ENCODE measurements at places on chromosomes 16 and 17.

DNA sequence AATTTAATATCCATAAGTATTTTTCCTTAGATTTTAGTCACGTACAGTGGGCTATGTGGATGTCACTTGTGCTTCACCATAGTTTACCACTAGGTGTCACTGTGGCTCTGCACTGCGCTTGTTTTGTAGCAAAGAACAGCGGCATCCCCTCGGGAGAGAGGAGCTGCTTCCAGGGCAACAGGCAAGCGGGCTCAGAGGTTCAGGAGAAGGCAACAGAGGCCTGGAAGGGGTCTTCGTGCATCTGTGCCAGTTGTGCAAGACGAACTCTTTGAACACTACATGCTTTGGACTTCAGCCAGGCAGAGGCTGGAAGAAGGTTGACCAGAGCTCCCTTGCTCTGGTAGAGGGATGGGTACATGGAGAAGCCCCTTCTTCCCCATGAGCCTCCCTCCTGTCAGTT, 20.6 kb downstream of the CYB561 start:
- DNase-seq: peak; percentile 68

- DNase-seq: no peak
Measured at GRCh38 chr16:57257455-57258070, 12.5 kb downstream of the ARL2BP start.

GRCh38 chr17:82305727-82306300, 11.6 kb downstream of the CD7 start:
- DNase-seq: no peak

DNA sequence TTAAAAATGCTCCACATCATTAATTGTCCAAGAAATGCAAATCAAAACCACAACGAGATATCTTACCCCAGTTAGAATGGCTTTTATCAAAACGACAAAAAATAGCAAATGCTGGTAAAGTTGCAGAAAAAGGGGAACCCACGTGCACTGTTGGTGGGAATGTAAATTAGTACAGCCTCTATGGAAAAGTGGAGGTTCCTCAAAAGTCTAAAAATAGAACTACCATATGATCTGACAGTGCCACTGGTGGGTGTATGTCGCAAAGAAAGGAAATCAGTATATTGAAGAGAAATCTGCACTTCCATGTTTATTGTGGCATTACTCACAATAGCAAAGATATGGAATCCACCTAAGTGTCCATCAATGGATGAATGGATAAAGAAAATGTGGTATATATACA, 38.2 kb upstream of the ZFHX3 start:
- no peak for DNase-seq

GRCh38 chr16:67244387-67245185, 2.7 kb downstream of the FHOD1 start:
- DNase-seq: no peak

DNA sequence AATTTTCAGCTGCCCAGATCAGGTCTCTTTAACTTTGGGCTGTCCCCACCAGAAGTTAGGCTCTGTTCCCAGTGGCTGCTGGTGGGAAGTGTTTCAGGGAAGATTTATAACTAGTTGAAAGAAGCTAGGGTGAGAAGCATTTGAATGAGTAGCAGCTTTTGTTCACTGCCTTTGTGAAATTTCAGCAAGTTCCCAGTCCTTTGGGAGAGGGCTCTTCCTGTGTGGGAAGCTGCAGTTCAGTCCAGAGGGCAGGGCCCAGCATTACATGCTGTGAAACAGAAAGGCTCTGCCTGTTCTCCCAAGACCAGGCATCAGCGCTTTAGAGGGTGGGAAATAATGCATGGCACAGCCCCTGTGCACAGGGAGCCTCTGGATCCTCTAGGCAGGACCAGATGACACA, 17.8 kb downstream of the PROCA1 start:
- no peak for DNase-seq

- DNase-seq: no peak
Measured at GRCh38 chr17:62666801-62667591, 39.5 kb downstream of the MRC2 start.

DNA sequence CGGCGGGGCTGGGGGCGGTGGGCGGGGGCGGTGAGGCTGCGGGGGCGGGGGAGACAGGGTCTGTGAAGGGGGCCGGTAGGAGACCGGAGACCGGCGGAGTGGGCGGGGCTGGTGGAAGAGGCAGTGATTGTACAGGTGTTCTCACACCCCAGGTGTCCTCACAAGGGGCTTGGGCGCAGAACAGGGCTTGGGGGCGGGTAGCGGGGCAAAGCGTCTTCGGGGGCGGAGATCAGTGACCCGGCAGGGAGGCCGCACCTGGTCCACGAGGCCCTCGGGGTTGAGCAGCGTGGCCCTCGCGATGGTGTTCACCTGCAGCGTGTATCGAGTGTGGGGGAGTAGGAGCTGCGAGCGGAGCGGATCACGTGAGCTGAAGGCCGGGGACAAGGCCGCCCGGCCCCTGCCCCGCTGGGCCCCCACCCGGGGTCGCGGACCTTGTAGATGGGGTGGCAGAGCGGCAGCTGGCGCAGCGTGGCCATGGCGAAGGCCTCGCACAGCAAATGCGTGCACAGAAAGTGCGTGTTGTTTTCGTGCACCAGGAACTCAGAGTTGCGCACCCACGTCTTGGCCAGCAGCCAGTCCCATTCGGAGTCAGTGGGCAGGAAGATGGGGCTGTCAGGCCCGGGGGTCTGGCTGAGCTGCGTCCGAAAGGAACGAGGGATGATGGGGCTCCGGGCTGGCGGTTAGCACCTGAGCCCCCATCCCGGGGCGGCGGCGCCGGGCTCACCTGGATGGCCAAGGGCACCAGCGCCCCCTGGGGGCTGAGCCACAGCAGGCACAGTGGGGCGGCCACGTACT, 8.5 kb downstream of the ALOXE3 start:
- DNase-seq: no peak

- no peak for DNase-seq
Measured at GRCh38 chr16:12184419-12184917, 207.9 kb downstream of the SNX29 start.

DNA sequence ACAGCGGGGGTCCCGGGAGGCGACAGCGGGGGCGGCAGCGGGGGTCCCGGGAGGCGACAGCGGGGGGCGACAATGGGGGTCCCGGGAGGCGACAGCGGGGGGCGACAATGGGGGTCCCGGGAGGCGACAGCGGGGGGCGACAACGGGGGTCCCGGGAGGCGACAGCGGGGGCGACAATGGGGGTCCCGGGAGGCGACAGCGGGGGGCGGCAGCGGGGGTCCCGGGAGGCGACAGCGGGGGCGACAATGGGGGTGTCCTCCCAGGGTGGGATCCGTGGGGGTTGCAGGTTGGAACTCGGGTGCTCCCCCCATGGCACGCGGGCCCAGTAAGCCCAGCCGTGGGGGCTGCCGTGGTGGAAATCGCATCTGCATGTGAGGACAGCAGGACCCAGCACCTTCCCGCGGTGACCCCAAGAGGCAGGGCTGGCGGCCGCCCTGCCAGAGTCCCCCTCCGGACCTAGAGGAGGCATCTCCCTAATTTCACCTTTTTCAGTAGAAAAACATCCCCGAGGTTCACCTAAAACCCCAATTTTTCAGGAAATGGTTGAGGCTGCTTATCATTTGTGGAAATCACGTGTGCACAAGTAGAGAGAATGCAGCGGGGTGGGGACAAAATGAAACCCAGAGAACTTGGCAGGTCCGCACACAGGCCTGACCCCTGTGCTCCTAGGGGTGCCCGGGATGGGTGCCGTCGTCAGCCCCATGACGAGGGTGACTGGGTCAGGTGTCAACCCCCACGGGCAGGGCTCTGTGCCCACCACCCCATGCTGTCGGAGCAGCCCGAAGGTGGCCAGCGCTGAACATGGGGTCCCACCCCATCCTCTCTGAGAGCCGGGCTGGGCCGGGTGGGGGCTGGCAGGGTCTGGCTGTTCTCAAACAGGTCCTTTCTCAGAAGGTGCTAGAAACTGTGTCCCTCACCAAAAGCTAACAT, 10.5 kb upstream of the METRNL start:
- DNase-seq: no peak

GRCh38 chr16:912322-912683, 58.5 kb downstream of the LMF1 start:
- no peak for DNase-seq

GRCh38 chr17:6713130-6713917, at the start of gene SLC13A5:
Gene SLC13A5, minus strand, starts transcription at chr17:6713369. Its CDS starts 36 bp downstream, at chr17:6713333.
- no peak for DNase-seq

DNA sequence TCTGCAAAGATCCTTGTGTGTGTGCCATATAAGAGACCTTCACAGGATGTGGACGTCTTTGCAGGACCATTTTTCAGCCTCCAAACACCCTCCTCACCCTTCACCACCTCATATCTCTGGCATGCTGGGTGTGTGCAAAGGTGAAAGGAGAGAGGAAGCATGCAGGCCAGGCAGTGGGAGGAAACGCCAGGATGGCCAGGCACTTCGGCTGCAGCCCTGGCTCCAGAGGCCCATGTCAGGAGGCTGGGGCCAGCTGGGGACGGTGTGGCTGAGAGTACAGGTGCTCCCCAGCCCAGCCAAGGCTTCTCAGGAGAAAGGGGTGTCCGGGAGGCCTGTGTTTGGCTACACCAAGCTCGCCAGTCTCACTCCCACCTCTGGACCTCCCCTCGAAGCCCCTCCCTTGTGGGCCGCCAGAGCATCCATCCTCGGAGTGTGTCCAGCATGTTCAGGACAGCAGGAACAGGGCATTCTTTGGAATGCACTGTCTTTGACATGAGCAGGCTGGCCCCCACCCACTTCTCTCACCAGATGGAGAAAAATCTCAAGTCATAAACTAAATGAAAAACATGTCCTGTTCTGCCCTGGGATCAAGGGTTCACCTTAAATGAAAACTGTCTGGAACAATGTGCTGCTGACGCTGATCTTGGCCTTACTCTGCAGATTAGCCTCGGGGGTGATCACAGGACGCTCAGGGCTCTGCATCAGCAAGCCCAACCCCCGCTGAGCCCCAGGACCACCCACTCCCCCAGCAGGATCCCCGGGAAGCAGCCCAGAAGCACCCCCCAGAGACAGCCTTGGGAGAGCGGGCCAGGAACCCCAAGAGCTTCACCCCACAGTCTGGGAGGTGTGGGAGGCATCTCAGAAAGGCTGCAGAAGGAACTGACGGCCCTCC, 15.9 kb downstream of the PEMT start:
- no peak for DNase-seq

DNA sequence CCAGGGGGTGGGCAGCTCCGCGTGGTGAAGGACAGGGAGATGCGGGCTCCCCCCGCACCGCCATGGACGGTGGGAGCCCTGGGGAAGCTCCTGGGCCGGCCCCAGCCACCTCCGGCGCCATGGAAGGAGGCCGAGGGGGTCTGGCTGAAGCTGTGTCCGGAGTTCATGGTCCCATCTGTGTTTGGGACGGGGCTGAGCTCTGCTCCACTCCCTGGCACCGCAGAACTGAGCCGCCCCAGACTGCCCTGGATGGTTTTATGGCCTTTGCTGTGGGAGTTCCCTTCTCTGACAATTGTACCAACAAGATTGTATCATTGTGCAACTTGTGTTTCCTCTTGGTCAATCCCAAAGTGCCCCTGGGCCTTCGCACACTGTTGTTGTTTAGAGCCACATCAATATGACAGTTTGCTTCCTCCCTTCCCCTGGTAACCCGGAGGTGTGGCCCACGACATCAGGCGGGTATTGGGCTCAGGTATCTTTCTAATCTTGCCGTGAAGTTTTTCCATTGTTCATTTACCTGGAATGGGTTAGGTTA, 942 bp downstream of the KRT23 start:
- DNase-seq: no peak

GRCh38 chr17:79739148-79740062, 8.7 kb downstream of the ENPP7 start:
- DNase-seq: no peak

DNA sequence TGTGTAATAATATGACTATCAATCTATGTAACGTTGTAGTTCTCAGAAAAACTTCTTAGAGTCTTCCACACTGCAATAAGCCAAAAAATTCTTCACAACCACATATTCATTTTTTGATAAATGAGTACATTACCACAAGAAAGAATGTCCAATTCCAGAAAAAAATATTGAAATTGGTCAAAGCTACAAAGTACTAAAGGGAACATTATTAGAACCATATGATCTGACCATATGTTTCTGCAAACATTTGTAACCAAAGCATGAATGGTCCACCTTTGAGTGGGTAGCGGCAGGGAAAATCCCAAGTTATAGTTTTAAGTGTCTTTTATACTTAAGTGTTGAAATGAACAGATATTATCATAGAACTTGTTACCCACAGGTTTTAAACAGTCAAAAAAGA, 71.7 kb upstream of the NACA2 start:
- no peak for DNase-seq

DNA sequence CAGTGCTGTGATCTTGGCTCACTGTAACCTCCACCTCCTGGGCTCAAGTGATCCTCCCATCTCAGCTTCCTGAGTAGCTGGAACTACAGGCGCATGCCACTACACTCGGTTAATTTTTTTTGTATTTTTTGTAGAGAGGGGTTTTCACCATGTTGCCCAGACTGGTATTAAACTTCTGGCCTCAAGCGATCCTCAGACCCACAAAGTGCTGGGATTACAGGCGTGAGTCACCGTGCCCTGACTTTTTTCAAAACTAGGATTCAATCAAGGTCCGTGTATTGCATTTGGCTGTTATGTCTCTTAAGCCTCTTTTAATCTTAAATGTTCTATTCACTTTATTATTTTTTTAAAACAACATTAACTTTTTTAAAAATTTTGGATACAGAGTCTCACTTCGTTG, 4.3 kb upstream of the CCL22 start:
- DNase-seq: no peak

DNA sequence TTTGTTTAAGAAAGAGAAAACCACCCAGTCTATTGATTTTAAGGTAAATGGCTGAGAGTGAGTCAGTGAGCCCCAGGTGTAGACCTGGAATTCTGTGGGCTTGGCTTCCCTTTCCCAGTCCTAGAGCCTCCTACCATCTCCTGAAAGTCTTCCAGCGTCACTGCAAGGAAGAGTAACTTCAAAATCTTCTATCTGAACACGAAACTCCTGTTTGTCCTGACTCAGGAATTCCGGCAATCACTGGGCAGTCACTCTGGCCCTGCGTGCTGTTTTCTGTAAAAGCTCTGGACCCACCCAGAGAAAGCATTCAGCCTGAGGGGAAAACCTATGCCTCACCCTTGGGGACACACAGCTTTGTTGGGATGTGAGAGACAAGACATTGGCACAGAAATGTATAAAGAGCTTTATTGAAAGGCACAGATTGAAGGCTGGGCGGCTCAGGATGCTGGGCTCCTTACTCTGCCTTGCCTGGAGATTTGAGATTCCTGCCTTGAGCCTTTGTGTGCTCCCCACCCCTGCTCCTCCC, 15.9 kb downstream of the MINK1 start:
- DNase-seq: no peak

All from AG04450 (cell line).